Central memory CD4-positive, alpha-beta T cell (primary cell): ENCODE measurements at places on chromosomes 6 and 20.

DNA sequence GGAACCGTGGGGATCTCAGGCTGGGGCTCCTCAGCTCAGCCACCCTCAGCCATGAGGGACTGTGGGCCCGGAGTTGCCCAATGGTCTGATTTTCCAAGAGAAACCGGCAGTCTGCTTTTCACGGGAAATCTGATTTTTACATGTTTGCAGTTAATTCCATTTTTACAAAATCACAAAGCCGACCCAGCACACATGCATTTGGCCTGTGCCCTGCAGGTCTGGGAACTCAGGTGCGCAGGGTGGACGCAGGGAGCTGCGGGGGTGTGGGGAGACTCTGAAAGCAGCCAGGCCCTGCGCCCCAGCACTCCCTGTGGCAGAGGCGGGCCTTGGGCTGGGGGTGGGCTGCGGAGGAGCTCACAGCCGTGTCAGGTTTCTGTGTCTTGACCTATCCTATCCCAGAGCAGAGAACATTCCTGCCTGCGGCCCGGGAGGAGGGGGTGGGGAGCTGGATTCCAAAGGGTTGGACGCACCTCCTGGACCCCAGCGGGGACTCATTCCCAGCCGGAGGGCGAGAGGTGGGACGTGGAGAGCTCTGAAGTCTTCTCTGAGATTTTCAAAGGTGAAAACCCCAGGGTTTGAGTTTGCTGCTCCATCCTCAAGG, 60.6 kb downstream of the ADNP start:
- no peak for DNase-seq

DNA sequence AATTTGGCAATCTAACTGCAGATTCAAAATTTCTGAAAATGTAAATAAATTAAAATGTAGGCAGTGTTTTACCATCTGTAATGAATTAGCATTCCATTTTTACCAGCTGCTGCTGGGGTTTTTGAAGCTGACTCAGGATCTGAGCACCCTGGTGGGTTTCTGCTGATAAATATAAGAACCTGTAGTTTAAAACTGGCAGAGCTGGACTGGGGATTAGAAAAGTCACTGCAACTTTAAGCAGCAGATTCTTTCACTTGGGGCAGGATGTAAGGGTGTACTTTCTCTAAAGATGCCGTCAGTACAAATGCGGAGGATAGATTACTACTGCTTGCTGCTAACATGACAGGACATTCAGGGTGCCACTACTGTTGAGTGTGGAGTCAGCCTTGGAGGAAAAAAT, 341.8 kb downstream of the CDKAL1 start:
- no peak for DNase-seq

DNA sequence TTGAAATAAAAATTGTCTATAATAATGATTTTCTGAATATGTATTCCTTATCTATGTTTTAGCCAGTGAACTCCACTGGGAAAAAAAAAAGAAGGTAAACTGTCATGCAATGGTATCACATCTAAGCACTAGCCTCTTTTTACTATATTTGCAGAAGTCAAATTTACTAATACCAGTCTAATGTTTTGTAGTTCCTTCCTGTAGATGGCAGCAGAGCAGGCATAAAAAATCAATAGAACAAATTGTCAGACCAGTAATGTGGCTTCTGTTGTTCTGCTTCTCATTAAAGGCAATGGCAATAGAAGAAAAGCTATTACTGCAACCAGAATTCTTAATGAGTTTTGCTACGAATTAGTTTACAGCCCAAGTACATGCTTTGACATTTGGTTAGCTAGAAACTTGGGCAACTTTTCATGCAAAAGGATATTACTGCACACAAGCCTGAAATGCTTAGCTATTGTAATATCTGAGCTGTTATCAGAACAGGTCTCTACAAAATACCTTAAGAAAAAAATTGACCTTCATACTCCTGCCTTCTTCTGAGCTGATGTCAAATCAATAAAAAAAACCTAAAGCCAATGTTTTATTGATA, 476.9 kb downstream of the KHDRBS2 start:
- no peak for DNase-seq

- no peak for DNase-seq
Measured at GRCh38 chr6:35919085-35919826, 1.6 kb downstream of the SRPK1 start.

DNA sequence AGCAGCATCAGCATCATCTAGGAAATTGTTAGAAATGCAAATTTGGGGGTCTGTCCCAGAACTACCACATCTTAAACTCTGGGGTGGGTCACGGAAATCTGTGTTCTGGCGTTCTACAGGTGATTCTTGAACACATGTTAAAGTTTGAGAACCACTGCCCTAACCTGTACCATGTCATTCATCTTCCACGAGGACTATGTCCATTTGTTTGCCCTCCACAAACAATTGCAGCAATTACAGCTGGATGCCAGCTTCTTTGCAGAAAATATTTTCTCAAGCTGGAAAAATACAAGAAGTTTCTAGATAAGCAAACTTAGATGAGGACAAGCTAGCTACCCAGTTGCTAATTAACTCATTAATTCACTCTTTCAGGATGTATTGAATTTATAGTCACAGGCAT, 54.1 kb downstream of the MAFB start:
- no peak for DNase-seq

- DNase-seq, result no peak
Measured at GRCh38 chr6:117232196-117232595, 33.2 kb upstream of the VGLL2 start.

- DNase-seq, result no peak
Measured at GRCh38 chr6:170452767-170453545, 100.2 kb downstream of the PSMB1 start.

DNA sequence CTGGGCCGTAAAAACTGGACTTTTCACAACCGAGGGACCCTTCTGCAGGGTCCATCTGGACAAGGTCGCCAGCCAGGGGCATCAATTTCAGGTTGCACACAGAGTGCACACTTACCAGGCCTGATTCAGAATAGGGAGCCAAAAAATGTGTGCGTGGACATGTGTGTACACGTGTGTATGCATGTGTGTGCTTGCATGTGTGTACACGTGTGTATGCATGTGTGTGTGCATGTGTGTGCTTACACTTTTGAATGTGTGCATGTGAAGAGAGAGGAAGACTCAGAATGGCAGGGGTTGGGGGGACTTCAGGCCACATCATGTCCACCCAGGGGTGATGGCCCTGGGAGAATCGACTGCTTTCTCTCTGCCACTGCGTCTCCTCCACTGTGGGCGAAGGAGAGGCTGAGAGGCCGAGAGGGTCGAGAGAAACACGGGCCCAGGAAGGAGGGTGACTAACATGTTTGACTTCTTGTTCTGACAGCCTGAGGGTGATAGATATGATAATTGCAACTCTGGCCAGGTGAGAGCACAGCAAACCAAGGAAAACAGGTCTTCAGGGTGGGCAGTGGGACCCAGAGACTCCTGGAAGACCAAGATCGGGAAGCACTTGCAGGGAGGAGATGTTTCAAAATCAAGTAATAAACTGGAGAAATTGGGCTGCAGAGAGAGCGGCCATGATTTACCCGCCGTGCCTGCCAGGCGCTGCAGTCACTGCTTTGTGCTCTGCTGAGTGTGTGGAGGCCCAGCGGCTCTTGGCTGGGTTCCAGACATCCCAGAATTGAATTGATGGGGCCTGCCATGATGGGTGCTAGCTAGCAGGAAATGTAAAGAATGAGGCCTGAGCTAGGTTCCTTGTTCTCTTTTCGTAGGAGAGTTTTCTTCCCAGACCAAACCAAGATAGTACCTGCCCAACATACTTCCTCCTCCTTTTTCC, 310.8 kb downstream of the QKI start:
- no peak for DNase-seq

GRCh38 chr20:8545212-8545611, 413.1 kb downstream of the PLCB1 start:
- DNase-seq, result no peak

- DNase-seq, result no peak
Measured at GRCh38 chr6:128465368-128466343, 54.7 kb downstream of the PTPRK start.

GRCh38 chr6:165692106-165692653, 29.1 kb upstream of the PDE10A start:
- no peak for DNase-seq

DNA sequence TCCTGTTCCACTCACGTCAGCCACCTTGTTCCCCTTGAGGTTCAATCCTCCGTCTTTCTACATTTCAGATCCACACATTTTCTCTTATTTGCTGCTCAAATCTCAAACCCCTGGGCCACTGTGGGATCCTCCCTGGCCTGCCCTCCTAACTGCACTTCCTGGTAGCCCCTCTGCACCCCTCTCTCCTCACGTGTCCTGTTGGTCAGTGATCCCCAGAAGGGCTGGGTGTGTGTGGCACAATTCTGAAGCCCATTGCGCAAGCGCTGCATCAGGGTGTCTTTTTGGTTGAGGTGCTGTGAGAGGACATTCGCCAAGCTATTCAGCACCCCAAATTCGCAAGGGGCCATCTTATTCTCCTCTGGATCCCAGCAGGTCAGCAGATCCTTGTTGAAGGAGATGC, 2.3 kb downstream of the HLA-DMB start:
- DNase-seq, result no peak

GRCh38 chr20:16222859-16223411, 350.3 kb downstream of the KIF16B start:
- no peak for DNase-seq

- no peak for DNase-seq
Measured at GRCh38 chr6:90545448-90545847, 41.4 kb downstream of the MAP3K7 start.

- DNase-seq, result no peak
Measured at GRCh38 chr6:43963203-43963602, 164.0 kb downstream of the MRPL14 start.

GRCh38 chr6:39778581-39779255, 13.5 kb upstream of the DAAM2 start:
- no peak for DNase-seq

GRCh38 chr20:24965065-24965919, 16.2 kb downstream of the CST7 start:
- no peak for DNase-seq

GRCh38 chr6:9520417-9521151, 894.3 kb downstream of the TFAP2A start:
- DNase-seq, result no peak

DNA sequence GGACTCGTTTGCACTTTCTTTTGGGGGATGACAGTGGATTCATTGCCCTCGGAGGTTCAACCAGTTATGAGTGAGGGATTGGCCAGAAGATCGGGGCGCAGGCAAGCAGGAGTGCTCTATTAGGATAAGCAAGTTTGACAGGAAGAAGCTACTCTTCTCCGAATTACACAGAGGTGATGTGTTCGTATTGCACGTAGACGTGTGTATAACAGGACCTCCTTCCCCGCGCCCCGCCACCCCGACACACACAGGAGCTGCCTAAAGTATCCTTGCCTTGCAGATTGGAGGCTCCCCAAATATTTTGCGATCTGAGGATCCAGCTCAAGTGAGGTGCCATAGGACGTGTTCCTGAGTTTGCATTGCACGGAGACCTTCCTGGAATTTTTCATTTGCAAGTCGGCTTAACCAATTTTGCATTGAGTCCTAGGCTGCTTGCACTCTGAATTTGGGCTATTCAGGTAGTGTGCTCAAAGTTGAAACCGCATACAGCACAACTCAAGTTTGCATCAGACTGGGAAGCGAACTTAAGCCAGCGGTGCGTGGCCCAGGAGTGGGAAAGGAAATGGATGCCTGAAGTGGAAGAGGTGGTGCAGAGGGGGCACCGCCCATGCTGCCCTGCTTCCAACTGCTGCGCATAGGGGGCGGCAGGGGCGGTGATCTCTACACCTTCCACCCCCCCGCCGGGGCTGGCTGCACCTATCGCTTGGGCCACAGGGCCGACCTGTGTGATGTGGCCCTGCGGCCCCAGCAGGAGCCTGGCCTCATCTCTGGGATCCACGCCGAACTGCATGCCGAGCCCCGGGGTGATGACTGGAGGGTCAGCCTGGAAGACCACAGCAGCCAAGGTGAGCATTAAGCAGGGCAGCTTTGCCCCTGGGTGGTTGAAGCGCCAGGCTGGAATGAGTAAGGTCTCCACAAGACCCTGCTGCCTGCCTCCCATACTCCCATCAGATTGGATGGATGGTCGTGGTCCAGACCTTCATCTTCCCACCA, 770 bp downstream of the TCF19 start:
- no peak for DNase-seq

DNA sequence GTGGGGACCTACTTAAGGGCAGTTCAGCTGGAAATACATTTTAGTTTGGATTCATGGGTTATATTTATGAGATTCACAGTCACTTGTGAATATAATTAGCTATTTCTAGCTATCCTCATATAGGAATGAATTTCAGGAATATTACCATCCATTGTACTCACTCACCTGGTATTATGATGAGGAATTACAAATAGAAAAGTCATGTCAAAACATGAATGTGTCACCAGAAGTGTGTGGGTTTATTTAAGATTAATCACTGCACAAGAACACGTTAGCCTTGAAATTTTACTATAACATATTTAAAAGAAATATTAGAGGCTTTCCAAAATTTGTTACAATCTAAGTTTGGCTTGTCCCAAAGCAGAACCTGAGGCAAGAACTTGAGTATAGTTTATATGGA, 510.5 kb downstream of the PHF3 start:
- DNase-seq, result no peak

DNA sequence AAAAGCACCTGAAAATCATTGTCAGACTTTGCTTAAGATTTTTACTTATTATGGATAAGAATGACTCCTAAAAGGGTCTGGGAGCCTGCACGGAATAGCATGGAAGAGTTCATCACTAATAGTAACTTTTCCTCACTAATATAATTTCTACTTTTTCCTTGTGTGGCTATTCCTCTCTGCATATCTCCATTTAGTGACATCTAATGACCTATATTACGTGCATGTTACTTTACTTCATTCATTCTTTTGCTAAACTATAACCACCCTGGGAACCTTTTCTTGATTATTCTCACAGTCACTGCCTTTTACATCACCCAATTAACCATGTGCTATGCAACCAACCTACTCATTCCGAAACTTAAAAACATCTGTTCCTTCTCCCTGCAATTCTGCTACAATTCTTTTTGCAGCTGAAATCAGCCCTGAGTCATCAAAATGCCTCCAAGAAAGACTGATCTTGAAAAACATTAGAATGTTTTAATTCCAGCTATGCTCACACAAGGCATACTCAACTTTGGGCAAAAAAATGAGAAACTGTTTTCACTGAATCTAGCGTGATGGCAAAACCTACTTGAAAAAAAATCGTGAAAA, 313.3 kb downstream of the RNGTT start:
- no peak for DNase-seq

DNA sequence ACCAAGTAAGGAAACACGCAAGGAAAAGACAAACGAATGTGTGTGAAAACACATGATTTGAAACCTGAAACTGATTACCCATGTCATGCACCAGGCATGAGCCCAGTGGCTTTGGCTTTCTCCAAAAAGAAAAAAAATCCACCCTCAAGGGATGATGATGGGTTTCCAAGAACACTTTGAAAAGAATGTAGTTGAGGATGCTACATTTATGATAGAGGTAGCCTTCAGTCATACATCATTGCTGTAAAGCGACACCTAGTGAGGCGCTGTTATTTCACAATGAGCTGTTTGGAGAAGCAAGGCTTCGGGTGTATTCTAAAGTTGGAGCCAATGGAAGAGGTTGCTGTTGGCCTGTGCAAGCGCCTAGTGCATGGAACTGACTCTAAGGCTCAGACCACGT, 124.9 kb downstream of the SCML4 start:
- DNase-seq, result no peak

- no peak for DNase-seq
Measured at GRCh38 chr6:126665551-126665950, 325.6 kb downstream of the CENPW start.
